ENCODE measurements at places on chromosomes 2 and 18. TPM values are rescaled to one million over a fixed set of nuclear protein-coding genes. Genes with fewer than 3 reads are reported as not detected.

KCNG2 gene
- total RNA-seq: not detected

NFE2L2 gene
- total RNA-seq: 58.0 TPM

SULT1C2 gene
- total RNA-seq: not detected

CCL20 gene
- 39.7 TPM for total RNA-seq

- DNase-seq: no peak
Measured at GRCh38 chr2:198144660-198145059, 340.3 kb downstream of the PLCL1 start.

- no peak for DNase-seq
Measured at GRCh38 chr2:216562696-216563435, 64.2 kb downstream of the RPL37A start.

DNA sequence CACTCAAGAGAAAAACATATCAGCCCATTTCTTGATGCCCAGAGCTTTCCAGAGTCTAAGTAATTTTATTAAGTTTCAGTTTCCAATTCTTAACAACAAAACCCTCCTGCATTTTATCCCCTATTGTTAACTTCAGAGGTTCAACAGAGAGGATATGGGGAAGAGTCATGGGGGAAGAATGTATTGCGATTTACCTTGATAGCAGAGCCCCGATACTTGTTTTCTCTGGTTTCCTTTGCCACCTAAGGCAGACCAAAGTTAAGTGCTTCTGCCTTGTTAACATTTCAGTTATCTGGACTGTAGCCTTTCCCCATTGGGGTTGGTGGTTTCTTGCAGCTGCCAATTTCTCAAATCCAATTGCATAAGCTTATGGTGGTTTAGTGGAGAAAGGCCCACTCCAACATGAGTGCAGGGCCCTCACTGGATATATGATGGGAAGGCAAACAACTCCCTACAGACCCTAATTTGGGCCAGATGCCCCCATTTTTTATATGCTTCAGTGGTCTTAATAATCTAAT, 82.0 kb upstream of the ITGB6 start:
- DNase-seq: no peak

- DNase-seq: no peak
Measured at GRCh38 chr2:107809835-107810234, 16.9 kb upstream of the RGPD4 start.

DNA sequence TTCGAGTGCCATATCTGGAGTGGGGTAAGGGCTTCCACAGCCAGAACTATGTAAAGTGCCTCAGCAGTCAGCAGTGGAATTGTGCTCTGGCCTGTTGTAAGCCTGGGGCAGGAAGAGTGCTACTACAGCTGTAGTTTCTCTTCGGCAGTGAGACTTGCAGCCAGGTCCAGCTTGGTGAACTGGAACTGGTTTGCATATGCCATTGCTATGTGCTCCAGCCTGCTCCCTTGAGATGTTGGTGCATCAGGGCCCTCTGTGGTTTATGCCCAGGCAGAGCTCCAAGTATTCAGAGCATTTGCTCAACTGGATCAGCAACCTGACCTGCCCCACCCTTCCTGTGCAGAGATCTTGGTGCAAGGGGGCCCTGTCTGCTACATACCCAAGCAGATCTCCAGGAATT, 47.8 kb downstream of the ZNF804A start:
- no peak for DNase-seq

- no peak for DNase-seq
Measured at GRCh38 chr18:69586537-69586936, 185.8 kb downstream of the DOK6 start.

- no peak for DNase-seq
Measured at GRCh38 chr2:28626376-28626775, 125.3 kb upstream of the PPP1CB start.

DNA sequence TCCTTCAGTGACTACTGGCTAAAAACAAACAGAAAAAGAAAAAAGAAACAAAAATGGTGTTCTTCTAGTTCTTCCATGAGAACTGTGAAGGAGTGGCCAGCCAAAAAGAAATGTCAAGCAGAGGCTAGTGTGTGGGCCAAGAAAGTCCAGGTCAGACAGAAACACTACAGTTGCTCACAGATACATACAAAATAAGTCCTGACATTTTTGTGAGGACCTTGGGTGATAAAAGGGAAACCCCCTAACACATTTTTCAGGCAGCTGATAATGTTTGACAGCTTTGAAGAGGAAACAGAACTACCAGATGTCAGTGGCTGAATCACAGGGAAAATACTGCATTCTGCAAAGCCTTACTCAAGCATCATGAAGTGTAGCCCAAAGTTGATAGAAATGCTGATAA, 28.1 kb downstream of the ARHGAP25 start:
- no peak for DNase-seq

DNA sequence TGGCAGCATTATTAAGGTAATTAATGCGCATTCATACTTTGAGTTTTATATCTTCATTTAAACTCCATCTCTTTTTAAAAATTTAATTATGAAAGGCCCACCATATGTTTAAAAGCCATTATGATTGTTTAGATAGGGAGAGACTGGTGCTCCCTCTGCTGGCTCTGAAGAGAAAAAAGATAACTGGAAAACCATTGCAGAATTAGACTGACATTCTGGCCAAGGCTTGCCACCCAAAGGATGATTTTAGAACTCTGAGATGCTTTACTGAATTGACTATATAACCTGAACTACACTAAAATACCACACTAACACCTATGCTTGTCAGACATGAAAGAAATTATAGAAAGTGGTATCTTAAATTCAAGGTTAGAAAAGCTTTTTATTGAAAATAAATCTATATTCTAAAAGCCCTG, 127.6 kb upstream of the SPOPL start:
- no peak for DNase-seq

DNA sequence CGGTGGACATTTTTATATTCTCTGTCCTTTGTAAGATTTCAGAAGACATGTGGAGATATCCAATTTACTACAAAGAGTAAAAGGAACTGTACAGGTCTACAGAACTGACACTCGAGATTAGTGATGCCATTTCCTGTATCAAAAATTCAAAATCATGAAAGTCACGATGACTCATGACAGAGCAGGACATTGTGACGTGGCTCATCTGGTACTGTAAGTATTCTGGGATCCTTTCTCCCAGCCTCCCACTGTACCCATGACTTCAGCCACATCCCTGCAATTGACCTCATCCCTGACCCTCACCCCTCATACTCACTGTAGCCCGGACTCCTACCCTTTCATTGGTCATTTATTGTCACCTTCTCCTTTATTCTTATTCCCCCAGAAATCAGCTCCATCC, 736.5 kb downstream of the EPHA4 start:
- DNase-seq: no peak

DNA sequence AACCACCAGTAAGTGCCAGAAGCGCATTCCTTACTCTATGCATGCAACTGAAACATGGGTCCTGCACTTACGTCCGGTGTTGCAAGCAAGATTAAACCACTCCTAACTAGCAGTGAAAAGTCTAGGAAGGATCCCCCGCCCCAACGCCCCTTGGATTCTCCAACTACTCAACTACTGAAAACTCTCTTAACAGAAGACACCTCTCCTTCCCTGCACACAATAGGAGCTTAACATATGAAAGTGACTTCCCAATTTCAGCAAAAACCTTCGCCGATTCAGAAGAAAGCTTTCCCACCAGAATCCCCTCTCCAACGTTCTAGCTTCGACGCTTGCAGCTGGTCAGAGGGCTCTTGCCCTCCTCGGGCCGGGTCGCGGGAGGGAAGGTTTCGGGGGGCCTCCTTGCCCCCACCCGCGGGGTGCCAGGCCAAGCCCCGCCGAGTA, 578 bp downstream of the IWS1 start:
- DNase-seq: no peak

Measured in T-helper 17 cell (primary cell).